B cell (primary cell): ENCODE measurements at places on chromosomes 2 and 18. TPM values are rescaled to one million over a fixed set of nuclear protein-coding genes. Genes with fewer than 3 reads are reported as not detected.

Gene RAB10
- 64.1 and 66.7 TPM in 2 replicates for total RNA-seq

Gene TWIST2
- total RNA-seq: not detected in 2 replicates

Gene RALB
- 35.9 and 36.7 TPM in 2 replicates for total RNA-seq

Gene UPP2
- total RNA-seq: not detected in 2 replicates

Gene PROM2
- total RNA-seq: 0.85 and 1.3 TPM in 2 replicates

Gene ADCYAP1
- total RNA-seq: not detected in 2 replicates

Gene CLEC4F
- not detected in 2 replicates for total RNA-seq

Gene EFR3B
- total RNA-seq: 0.12 and 0.15 TPM in 2 replicates

Gene KLHL14
- 42.0 and 42.5 TPM in 2 replicates for total RNA-seq

Gene TDRD15
- total RNA-seq: 1.1 and 1.5 TPM in 2 replicates

Gene GAL3ST2
- total RNA-seq: 0.51 TPM in 1 of 2 replicates, not detected in the other

Gene SLC14A1
- 5.8 and 6.1 TPM in 2 replicates for total RNA-seq

Gene DYSF
- total RNA-seq: 0.15 and 0.17 TPM in 2 replicates

Gene NLRC4
- 0.78 and 0.94 TPM in 2 replicates for total RNA-seq

Gene OSR1
- total RNA-seq: not detected in 2 replicates

Gene ABCB6
- 10.5 and 12.3 TPM in 2 replicates for total RNA-seq

Gene VAMP5
- total RNA-seq: 10.9 and 16.9 TPM in 2 replicates

Gene ADGRF3
- total RNA-seq: 0.47 and 0.53 TPM in 2 replicates

Gene LIPG
- total RNA-seq: not detected in 2 replicates
